ENCODE measurements at places on chromosomes 7 and 10.
A peak's percentile ranks its signal among the peaks of the same experiment; 100 is the strongest.

DNA sequence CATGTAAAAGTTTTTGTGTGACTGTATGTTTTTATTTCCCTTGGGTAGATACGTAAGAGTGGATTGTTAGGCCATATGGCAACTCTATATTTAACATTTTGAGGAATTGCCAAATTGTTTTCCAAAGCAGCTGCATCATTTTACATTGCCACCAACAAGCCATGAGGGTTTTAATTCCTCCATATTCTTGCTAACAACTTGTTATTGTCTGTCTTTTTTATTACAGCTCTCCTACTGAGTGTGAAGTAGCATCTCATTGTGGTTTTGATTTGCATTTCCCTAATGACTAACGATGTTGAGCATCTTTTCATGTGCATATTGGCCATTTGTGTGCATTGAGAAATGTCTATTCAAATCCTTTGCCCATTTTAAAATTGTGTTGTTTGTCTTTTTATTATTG is 94.9 kb downstream of the CARD11 start:
- DNase-seq = no peak

DNA sequence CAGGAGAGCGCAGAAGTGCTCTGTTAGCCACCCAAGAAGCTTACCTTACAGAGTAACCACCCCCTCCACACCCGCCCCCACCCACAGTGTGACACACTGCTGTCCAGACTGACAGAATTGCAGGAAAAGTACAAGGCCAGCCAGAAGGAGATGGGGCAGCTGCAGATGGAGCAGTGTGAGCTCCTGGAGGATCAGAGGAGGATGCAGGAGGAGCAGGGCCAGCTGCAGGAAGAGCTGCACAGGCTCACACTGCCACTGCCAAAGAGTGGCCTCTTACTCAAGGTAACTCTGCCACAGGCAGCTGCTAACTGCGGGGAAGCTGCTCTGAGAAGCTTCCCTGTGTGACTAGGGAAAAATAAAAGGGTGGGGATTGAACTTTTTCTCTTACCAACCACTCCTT is 17.6 kb downstream of the CCDC136 start:
- no peak for DNase-seq

GRCh38 chr10:101826852-101827434 is 8.7 kb upstream of the OGA start:
- no peak for DNase-seq

DNA sequence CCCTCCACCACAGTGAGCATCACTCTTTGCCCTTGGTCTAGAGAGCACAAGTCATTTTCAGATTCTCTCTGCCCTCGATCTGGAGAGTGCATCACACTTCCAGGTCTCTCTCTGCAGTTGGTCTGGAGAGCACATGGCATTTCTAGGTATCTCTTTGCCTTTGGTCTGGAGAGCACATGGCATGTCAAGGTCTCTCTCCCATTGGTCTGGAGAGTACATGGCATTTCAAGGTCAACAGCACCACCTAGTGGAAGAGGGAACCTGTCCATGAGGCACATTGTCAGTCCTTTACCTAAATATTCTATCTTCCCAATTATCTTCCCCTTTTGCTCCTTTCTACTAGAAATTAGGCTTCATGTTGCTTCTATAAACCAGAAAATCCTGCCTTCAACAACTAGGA is 1139.4 kb downstream of the XPNPEP1 start:
- peak; percentile 0 for DNase-seq

- DNase-seq = no peak
Measured at GRCh38 chr7:30310674-30311362, 26.4 kb downstream of the ZNRF2 start.

GRCh38 chr10:76012716-76013327 is 581.4 kb downstream of the LRMDA start:
- DNase-seq = no peak

- DNase-seq = no peak
Measured at GRCh38 chr7:96233084-96233483, 88.8 kb downstream of the SLC25A13 start.

GRCh38 chr7:44819292-44819691 is 22.8 kb downstream of the PPIA start:
- no peak for DNase-seq

- no peak for DNase-seq
Measured at GRCh38 chr7:110205899-110206298, 885.0 kb upstream of the LRRN3 start.

GRCh38 chr7:2102375-2102723 is 130.4 kb downstream of the MAD1L1 start:
- no peak for DNase-seq

GRCh38 chr10:42690449-42691360 is 52.3 kb upstream of the ZNF33B start:
- no peak for DNase-seq

All from GM12892 (cell line).